ENCODE measurements at places on chromosomes 7 and 10.

DNA sequence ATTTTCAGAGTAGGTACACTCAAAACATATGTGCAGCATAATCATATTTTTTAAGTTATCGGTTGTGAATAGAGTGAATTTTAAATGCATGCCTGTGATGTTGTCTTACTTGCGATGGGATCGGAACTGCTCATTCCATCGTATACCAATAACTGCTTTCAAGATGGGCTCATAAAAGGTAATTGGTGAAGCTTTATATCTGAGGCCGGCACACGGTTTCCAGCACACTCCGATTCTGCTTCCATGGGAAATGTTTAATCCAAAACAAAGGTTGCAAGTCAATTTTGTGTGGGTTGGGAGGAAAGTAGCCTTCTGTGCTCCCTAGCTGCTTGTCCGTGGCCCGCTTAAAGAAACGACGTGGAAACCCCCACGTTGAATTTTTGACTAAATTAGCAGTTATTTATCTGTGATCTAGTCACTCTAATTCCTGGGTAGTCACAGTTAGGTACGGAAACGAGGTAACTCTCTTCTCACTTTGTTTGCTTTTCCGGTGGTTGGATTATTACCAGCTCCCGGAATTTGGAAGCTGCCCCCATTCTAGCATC lies 10.1 kb upstream of the CELF2 start:
- no peak for DNase-seq

GRCh38 chr10:110524179-110524858 lies 26.6 kb downstream of the DUSP5 start:
- DNase-seq = no peak

GRCh38 chr7:105011831-105012502 lies 2.0 kb upstream of the KMT2E start:
- DNase-seq = no peak

DNA sequence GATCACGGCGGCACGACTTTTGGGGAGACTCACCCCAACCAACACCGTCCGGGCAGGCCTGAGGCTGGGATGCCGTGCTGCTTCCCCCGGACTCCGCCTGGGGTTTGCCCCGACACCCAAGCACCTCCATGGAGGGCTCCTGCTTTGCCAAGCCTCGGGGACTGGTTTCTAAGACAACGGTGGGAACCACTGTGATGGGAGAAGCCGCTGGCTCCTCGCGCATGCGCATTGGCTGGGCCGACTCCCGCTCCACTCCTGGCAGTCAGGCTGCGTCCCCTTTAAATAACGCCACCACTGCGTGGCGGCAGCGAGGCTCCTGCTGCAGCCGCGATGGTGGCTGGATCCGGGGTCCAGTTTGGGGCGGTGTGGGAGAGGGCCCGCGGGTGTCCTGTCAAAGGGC lies 201.0 kb downstream of the ZNF716 start:
- no peak for DNase-seq

- DNase-seq = no peak
Measured at GRCh38 chr10:80509403-80510161, 28.1 kb upstream of the SH2D4B start.

GRCh38 chr7:101739775-101740398 lies 77.5 kb upstream of the CUX1 start:
- DNase-seq = no peak

GRCh38 chr10:90937645-90938258 lies 16.9 kb upstream of the ANKRD1 start:
- DNase-seq = no peak

- no peak for DNase-seq
Measured at GRCh38 chr10:44786286-44786850, 124.8 kb upstream of the TMEM72 start.

DNA sequence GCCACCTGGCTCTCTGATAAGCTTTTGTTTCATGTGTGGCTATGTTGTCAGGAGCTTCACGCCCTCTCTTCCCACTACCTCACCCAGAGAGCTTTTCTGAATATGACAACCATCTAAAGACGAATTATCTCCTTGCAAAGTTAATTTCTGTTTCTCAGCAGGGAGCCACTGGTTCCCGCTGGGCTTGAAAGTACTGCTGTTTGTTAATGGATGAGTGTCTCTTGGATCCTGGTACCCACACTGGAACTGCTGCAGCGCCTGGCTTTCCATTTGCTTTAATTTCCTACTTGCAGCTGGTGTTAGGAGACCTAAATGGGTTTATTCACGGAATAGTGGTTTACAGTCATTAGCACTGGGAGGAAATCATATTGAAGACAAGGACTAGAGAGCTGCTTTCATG lies 267.9 kb upstream of the LRGUK start:
- DNase-seq = no peak

GRCh38 chr10:58094985-58095718 lies 172.5 kb downstream of the IPMK start:
- DNase-seq = no peak

- peak; percentile 11 for DNase-seq
Measured at GRCh38 chr10:26737730-26738129, 40.2 kb downstream of the PDSS1 start.

GRCh38 chr7:103299660-103300059 lies 2.4 kb downstream of the PMPCB start:
- no peak for DNase-seq

- DNase-seq = no peak
Measured at GRCh38 chr10:96714031-96714590, 6.2 kb downstream of the PIK3AP1 start.

DNA sequence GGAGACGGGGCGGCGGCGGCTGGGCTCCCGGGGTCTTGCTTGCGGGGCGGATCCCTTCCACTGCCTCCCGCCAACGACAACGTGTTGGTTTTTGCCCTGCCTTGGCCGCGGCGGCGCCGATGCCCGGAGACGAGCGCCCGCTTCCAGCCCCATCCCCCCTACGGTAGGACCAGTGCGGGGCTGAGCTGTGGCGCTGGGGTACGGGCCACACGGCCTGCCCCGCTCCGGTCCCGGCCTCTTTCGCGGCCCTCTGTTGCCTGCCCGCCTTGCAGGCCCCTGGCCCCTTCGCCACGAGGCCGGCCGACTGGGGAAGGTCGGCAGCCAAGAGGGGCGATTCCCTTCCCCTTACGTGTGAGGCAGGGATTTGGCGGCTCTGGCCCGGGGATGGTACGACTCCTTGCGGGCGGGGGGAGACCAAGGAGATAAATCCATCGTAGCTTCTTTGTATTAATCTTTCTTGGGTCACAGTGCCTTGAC lies 488 bp downstream of the EIF4H start:
- peak; percentile 9 for DNase-seq

DNA sequence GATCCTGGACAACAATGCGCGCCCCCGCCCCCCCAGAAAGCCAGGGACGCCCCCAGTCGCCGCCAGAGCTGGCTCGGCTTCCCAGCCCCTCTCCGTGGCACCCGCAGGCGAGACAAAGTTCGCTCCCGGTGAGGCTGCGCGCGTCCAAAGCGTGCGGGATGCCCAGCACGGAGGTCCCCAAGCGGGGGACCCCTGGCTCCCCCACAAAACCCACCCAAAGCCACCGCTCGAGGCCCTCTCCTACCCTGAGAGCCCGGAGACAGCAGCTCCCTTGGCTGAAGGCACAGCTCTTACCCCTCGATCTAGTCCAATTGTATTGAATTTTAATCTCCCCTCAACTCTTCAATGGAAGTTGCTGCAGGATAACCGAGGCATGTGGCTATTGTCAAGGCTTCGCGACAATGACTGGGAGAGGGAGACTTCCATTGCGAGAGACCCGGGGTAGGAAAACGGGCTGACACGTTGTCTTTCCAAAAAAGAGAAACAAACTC lies 305.3 kb downstream of the PRPF18 start:
- no peak for DNase-seq

DNA sequence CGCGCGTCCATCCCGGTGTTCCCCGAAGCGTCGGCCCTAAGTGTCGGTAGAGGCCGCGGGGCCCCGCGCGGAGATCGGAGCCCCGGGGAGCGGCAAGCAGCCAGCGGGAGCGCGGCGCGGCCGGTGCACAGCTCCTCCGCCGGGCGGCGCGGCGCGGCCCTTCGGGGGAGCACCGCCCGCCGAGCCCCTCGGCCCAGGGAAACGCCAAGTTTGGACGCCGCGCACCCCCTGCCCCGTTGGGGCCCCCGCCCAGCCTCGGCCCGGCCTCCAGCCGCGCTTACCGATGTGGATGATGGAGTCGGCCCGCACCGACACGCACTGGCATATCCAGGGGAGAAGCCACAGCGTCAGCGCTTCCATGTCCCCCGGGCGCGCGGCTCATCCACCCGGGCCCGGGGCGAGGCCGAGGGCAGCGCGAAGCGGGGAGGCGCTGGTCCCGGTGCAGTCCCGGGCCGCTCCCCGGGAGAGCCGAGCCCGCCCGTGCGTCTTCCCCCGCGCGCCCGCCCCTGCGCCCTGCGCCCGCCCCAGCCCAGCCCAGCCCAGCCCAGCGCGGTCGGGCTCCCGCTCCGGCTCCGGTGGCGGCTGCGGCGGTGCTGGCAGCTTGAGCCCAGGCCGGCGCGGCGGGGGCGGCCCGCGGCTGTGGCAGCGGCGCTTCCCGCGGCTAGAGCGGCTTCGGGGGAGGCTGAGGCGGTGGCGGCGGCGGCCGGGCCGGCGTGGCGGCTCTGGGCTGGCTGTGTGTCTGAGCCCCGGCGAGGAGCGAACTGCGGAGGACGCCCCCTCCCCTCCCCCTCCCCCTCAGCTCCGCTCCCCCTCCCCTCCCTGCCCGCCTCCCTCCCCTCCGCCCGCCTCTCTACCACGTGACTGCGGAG lies at the start of gene GRID1:
TSS of gene GRID1 (minus strand) at position 763 of the 869 bp plus-strand sequence.
- no peak for DNase-seq

DNA sequence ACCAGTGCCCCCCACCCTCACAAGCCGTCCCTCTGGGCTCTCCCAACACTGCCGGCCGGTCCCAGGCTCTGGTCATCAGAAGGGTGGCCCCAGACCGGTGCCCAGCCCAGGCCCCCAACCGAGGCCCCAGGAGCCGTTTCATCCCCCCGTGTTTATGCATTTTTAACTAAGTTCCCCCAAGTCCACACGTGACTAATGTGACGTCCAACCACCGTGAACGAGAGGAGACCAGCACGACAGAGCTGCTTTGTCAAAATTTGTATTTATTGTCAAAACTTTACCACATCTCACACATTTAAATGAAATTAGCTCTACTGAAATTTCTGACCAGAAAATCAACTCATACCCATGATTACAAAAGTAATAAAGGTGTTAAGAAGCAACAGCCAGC lies 8.6 kb downstream of the VENTX start:
- DNase-seq = no peak

DNA sequence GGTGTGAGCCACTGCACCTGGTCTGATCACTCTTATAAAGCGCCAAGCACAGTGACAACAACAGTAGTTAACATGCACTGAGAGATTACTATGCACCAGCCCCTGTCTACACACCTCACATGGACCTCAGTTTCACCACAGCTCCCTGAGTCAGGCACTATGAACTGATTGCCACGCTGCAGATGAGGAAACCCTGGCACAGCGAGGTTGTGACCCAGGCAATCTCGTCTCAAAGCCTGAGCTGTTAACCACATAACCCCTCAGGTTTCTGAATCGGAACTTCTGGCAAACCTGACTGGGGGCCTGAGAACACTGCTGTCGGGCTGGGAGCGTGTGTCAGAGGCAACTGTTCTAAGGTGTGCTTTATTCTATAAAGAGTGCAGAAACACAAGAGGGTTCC lies 150.8 kb downstream of the RNF216 start:
- peak; percentile 40 for DNase-seq

DNA sequence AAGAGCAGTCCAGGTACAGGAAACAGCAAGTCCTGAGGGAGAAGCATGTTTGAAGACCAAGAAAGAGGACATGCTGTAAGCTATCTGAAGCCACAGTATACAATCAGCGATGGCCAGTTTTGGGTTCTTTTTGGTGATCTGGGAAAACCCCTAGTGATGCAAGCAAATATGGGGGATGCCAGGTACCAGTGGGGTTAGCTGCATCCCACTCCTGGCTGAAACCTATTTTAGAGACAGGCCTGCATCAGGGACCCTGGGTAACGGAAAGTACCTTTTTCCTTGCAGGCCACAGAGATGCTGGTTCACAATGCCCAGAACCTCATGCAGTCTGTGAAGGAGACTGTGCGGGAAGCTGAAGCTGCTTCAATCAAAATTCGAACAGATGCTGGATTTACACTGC lies 32.9 kb downstream of the AP3M1 start:
- no peak for DNase-seq

DNA sequence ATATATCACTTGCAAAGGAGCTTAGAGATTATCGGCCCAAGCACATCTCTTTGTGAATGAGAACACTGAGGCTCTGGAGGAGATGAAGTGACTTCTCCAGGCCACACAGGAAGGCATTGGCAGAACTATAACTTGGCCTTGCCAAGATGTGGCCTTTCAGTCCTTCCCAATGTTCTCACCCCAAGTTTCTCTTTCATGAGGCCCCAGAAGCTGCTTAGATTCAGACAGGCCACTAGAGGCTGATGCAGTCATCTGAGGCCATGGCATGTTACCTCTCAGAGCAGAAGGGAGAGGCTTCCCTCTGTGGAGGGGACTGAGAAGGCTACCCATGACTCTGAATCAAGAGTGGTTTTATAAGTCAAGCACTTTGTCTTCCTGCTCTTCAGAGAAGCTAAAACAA lies 1003.7 kb downstream of the LRMDA start:
- DNase-seq = no peak

- no peak for DNase-seq
Measured at GRCh38 chr7:44445986-44446671, 44.3 kb downstream of the NUDCD3 start.

- no peak for DNase-seq
Measured at GRCh38 chr7:30681815-30682211, 443 bp downstream of the CRHR2 start.

DNA sequence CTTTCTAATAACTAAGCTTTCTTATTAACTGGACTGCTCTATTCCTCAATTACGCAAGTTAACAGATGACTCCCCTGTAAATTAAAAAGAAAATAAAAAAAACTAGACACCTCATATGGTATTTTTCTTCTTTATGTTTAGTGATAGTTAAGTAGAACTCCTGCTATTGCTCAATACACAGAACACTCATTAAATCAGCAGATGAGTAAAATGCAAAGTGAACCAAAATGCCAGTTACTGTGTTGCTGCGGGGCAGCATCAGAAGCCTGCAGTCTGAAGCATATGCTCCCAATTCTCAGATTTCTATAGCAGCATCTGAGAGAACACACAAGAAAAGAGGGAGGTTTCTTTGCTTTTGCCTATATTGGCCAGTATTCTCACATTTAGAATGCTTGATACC lies 28.4 kb downstream of the CDK6 start:
- DNase-seq = no peak

GRCh38 chr7:21336743-21337142 lies 91.1 kb upstream of the SP4 start:
- no peak for DNase-seq

DNA sequence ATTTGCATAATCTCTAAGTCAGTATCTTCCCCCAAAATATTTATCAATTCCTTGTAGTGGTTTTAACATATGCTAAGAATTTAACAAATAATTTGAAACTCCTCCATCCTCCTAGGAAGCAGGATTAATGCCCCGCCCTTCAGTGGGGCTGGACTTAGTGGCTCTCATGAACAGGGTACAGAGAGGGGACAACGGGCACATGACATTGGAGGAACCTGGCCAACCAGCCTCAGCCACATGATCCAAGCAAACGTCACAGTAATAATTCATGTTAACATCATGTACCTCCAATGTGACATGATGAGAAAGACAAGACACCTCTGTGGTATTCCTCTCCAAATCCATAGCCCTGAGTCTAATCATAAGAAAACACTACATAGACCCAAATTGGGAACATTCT lies 50.5 kb downstream of the NUDCD3 start:
- no peak for DNase-seq

GRCh38 chr7:34133983-34134782 lies 228.8 kb downstream of the BMPER start:
- DNase-seq = no peak

GRCh38 chr7:107725138-107725740 lies 18.7 kb upstream of the CBLL1 start:
- peak; percentile 54 for DNase-seq
